Kidney glomerular epithelial cell (primary cell): ENCODE measurements at places on chromosomes 2 and 18.
A peak's percentile ranks its signal among the peaks of the same experiment; 100 is the strongest.

GRCh38 chr2:207286106-207286505 lies 120.4 kb upstream of the KLF7 start:
- no peak for DNase-seq

GRCh38 chr2:232573042-232573441 lies 22.6 kb downstream of the EIF4E2 start:
- peak; percentile 2 for DNase-seq

DNA sequence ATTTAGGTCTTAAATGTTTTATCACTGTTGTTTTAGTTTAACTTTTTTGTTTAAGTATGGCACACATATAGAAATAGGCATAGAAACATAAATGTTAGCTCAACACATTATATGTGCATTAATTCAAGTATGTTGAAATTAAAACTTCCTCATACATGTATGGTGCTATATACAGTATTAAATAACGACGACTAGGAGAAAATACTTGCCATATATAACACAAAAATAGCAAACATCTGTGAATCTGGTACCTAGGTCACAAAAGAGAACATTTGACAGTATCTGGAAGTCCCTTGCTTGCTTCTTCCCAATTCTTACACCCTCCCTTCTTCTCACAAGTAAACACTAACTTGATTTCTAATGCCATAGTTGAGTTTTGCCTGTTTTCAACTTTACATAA lies 38.4 kb downstream of the ZNF638 start:
- DNase-seq, result no peak

DNA sequence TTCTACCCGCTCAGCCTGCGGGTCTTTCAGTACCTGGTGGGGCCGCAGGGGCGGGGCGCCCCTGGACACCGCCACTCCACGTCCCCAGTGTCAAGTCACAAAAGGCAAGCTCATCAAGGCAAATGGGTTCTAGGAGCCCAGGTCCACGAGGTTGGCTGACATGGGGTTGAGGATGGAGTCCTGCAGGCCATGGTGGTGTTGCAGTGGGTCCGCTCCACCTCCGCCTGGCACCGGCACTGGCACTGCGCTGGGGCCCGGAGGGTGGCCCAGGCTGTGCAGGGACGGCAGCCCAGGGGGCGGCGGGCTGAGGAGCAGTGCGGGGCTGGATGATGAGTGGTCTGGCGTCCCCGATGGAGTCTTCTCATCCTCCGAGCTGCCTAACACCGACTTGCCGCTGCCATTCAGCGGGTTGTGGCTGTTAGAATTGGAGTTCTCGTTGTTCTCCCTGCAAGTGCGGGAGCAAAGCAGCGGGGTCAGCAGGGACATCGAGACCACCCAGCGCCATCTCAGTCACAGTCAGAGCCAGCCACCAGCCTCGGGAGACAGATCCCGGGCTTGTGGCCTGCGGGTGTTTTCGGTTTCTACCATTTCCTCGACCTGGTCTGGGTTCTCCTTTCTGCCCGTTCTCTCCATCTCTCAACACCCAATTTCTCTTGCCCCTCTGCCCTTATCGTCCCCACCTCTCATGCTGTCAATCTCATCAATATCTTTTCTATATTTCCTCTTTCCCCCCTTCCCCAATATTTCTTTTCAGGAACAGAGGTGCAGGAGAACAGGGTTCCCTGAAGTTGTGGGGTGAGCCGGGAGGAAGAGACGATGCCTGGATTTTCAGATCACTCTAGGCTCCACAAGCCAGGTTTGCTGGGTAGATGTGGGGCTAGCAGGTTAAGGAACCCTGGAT lies 3.0 kb downstream of the SIX2 start:
- DNase-seq, result no peak

DNA sequence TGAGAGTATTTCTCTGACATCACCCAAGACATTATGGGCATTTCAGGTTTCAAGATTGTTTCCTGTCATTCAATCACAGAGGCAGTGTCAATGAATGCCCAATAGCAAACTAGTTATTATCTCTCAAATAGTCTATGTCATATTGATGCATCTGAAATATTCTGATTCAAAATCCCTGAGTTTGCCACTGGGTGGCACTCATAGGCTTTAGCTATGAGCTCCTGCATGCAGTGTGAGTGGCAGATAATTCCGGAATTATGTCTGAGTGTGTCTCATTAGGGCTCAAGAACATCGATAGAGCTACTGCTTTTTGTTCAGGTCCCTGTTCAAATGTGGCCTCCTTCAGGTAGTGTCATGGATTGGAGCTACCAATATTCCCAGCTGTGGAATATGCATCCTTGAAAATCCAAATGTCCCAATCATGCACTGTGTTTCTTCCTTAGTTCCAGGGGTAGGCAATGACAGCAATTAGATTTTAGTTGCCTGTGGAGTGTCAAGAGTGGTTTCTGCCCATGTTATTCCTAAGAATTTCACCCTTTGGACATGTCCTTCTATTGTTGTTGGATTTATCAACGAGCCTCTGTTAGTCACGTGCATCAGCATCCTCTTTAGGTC lies 7.8 kb upstream of the OR6B3 start:
- DNase-seq, result peak; percentile 27

GRCh38 chr18:41144441-41144840 lies 810.6 kb upstream of the PIK3C3 start:
- DNase-seq, result peak; percentile 21

DNA sequence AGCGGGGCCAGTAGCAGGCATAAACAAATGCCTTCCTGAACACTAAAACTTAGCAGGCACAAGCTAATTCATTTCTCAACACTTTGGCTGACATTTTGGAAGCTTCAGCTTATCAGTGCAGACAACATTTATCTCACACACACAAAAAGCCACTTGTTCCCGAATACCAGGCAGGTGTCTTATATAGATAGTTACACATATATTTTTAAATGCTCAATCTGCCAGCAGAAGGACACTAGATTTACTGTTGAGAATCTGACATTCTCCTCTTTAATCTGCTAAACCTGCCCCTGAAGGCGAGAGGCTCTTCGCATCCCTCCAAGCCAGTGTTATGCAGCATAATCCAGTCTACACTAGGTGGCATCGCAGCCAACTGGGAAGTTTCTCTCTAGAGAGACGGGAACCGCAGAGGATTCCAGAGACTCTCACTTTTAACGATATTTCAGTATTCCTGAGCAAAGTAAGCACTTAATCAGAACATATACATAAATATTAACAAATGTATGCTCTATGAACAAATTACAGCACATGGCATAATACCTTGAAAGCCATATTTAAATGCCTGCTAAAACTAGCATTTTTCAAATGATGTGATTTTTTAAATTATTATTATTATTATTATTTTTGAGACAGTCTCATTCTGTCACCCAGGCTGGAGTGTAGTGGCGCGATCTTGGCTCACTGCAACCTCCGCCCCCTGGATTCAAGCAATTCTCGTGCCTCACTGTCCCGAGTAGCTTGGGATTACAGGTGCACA lies 90.2 kb upstream of the SCG2 start:
- DNase-seq, result peak; percentile 70

GRCh38 chr2:455913-456312 lies 168.0 kb upstream of the ALKAL2 start:
- no peak for DNase-seq

DNA sequence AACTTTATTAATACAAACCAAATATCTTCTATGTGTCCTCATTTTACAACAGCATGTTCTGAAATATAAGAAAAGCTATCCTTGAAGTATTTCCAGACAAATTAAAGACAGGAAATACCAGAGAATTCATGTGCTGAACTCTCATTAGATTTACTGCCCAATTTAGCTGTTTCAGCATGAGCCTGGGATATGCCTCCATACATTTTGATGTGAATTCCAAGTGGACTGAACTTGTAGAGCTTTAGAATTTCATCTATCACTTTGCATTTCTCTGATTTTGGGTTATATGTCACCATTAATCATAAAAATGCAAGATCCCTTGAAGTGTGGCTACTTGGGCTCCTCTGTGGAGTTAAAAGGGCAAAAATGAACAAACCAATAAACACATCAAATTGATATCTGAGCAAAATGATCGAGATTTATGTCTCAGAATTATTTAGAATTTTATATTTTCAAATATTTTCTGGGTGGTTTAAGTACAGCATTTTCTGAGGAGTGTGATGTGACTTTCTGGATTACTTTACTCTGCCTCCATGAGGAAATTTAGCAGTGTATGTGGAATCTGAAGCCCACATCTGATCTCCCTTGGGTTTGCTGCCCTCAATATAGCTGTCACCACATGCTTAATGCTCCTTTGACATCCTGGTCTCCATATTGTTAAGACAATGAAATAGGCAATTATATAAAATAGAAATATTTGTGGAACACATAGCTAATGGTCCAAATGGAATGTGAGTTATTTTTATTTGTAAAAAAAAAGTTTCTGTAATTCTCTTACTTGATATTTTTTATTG lies 206.6 kb upstream of the RBMS1 start:
- no peak for DNase-seq

DNA sequence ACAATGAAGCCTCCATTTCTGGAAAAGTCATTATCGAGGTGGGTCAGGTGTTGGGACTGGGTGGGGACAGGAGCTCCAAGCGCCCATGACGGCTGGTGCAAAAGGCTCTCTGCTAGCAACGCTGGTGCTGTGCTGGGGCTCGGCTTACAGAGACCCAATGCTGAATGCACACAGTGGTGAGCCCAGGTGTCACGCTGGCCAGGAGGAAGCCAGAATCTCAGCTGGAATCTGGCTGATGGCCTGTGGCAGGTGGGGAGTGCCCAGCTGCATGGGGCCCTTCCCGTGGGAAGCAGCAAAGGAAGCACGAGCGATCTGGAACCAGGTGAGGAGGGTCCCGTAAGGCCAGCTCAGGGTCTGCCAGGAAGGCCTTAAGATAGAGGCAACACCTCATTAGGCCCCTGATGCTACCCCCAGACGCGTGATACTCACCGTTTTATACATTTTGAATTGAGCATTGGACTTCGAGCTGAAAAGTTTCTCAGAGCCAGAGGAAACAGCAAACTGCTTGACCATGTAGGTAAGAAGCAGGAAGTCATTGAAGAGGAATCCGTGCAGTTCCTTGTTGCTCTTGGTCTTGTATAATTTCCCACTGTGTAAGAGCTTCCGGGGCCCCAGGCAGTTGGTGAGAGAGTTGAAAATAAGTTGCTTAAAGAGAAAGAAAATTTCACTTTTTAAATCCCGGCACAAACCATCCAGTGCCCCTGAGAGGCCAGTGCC lies 34.7 kb downstream of the FAM228A start:
- no peak for DNase-seq

DNA sequence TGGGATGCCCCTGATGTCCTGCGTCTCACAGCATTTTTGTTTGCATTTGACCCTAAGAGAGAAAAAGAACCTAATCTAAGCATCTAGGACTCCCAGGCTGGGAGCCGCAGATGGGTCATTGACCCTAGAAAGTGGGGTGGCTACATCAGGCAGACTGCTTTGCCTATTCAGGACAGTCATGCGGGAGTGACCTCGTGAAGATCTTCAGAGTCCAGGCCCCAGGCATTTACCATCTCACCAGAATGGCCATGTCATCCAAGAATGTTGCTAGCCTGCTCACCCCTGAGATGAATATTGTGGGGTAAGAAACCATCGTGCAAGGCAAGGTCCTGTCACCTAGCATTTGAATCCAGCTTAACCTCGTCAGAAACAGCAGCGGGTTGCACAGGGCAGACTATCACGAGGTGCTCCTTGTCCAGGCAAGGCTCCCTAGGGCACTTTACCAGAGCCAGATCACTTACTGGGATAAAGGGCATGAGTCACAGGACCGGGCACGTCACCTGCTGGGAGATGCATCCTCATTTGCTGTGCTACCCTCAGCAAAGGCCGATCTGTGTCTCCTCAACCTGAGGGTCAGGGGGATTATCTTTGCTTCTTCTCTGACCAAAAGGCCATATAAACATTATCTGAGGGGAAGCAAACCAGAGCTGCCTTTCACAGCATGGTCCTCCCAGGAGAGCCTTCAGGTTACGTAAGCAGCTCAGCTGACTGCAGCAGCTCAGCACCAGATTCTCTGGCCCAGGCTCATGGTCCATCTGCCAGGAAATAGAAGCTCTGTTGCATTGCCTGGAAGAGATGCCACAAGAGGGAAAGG lies 162.3 kb downstream of the ACKR3 start:
- no peak for DNase-seq

- no peak for DNase-seq
Observed at GRCh38 chr2:3130889-3131635, 246.6 kb downstream of the EIPR1 start.

- DNase-seq, result no peak
Observed at GRCh38 chr2:183019718-183020442, 18.4 kb downstream of the NCKAP1 start.

DNA sequence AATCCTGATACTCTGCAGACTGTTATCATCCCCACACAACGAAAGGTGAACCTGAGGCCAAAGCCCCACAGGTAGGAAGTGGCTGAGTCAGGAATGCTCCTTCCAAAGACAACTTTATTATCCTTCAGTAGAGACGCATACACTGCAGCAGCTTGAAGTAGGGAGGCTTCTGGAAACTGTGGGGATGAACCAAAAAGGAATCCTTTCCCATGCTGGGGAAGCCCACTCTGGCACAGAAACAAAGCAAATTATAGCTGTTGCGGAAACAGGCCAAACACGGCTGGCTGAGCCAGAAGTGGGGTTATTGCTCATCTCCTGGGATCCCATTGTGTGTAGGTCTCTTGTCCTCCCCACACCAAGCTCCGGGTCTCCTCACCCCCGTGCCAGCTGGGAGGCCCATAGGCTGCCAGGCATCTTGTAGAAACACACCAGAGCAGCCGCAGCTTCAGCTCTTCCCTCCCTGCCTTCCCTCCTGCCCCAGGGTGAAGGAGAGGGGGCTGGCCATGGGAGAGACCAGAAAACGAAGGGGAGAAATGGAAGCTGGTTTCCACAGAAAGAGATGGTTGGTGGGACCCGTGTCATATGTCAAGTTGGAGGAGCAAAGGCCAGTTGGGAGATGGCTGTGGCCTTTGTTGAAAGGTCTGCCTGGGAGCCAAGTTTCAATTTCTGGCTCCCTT lies 176.9 kb upstream of the NABP1 start:
- DNase-seq, result no peak

- no peak for DNase-seq
Observed at GRCh38 chr2:128319631-128320191, 1.0 kb upstream of the HS6ST1 start.

DNA sequence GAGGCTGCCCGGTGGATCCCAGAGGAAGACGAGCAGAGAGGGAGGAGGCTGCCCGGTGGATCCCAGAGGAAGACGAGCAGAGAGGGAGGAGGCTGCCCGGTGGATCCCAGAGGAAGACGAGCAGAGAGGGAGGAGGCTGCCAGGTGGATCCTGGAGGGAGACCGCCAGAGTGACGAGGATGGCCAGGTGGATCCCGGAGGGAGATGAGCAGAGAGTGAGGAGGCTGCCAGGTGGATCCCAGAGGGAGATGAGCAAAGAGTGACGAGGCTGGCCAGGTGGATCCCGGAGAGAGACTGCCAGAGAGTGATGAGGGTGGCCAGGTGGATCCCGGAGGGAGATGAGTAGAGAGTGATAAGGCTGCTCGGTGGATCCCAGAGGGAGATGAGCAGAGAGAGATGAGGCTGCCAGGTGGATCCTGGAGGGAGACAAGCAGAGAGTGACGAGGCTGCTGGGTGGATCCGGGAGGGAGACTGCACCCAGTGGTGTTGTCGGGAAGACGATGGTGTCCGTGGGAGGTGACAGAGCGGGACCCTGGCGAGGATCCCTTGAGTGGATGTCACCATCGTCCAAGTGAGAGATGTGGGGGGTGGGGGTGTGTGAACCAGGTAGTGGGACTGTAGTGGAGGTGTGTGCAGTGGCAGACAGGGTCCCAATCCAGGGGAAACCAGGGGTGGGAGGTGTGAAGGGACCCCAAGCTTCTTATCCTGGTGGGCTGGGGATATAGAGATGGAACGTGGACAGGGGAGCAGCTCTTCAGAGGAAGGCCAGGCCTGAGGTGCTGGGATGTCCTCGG lies 22.3 kb downstream of the DCDC2C start:
- DNase-seq, result no peak

- DNase-seq, result no peak
Observed at GRCh38 chr18:70693246-70693645, 404.4 kb downstream of the SOCS6 start.
